Sigmoid colon (tissue), 7 donors: ENCODE measurements at places on chromosomes 12 and 14. TPM values are rescaled to one million over a fixed set of nuclear protein-coding genes. Genes with fewer than 3 reads are reported as not detected.
A peak's percentile ranks its signal among the peaks of the same experiment; 100 is the strongest.

Gene BRMS1L
- total RNA-seq = 5.8 TPM

Gene TOGARAM1
- total RNA-seq = 15.5 TPM

DNA sequence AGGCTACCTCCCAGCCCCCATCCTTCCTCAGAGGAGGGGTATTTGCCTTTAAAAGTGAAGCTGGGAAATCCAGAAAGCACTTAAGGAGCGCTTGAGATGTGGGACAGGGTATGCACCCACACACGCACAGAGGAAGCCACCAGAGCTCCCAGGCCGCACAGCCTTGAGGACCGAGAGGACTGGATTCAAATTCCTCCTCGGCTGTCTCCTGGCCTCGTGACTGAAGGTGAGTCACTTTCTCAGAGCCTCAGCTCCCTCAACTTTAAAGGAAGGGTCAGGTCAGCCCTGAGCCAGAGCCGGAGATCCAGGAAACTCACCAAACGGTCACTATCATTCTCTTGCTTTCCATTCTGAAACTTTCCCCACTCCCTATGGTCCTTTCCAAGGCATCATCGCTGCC is 37.6 kb downstream of the BCL11B start:
- no peak for DNase-seq
- H3K4me3 ChIP-seq = no peak overlapping the region

GRCh38 chr12:20494851-20495250 is 126.5 kb downstream of the PDE3A start:
- no peak for DNase-seq
- H3K27ac ChIP-seq = no peak overlapping the region
- H3K36me3 ChIP-seq = no peaks in the 10 kb centered on the region
- H3K4me1 ChIP-seq = peaks cover 41% of the 10 kb centered on the region
- no peaks in the 10 kb centered on the region for H3K27me3 ChIP-seq

- H3K36me3 ChIP-seq = no peaks in the 10 kb centered on the region
- no peak overlapping the region for H3K4me3 ChIP-seq
- H3K4me1 ChIP-seq = no peaks in the 10 kb centered on the region
- H3K27ac ChIP-seq = no peak overlapping the region
These were observed 205.1 kb upstream of the TBX3 start for GRCh38 chr12:114888928-114889584.

DNA sequence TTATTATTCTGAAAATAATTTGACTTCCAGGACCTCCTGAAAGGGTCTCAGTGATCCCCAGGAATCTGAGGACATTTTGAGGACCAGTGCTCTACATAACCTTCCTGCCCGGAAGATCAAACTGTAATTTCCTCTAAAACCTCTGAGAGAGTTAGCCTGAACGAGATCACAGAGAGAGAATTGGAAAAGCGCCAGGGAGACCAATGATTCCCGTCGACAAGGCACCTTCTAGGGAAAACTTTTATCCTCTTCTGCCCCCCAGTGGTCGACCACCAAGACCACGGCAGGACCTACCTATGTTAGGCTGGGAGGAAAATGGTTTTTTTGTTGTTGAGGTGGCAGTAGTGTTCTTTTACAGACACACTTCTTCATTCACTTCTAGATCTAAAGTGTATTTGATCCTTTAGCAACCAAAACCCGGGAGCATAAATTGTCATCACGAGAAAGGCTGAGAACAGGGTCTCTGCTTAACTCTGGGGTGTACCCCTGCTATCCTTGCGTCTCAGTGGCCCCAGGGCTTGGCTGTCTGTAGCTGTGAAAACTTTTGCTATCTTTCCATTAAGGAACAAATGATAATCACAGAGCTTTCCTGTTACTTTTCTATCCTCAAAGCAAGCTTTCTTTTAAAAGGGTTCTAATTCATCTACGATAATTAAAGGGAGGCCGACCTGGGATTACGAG is 62.9 kb upstream of the NID2 start:
- DNase-seq = peak; percentile 93
- H3K4me3 ChIP-seq = no peak overlapping the region
- no peaks in the 10 kb centered on the region for H3K27me3 ChIP-seq
- H3K4me1 ChIP-seq = peaks cover 12% of the 10 kb centered on the region
